ENCODE measurements at places on chromosomes 16 and 17.

DNA sequence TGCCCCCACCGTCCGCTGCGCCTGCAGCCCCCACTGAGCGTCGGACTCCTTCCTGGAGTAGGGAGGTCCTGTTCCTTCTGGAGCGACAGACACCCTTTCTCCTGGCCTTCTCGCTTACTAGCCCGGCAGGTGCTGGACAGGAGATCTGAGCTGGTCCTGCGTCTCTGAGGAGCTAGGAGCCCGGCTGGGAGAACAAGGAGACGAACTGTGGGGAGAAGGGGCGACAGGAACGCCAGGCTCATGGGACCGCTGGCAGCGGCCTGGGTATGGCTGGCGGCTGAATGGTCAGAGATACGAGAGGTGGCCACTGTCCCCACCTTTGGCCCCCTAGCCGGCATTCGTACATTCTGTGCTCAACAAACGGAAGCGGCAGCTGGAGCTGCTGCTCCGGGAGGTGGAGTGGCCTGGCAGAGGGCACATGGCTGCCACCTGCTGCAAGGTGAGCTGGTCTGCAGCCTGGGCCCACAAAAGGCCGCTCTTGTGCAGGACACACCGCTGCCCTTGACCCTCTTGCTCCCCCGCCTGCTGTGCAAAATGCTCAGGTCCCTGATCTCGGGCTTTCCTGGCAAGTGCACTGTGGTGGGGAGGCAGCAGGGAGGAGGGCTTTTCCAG lies 2066.7 kb downstream of the TP53TG3F start:
- no peak for DNase-seq

GRCh38 chr16:16045879-16046278 lies 96.5 kb downstream of the ABCC1 start:
- no peak for DNase-seq

- no peak for DNase-seq
Observed at GRCh38 chr17:40903129-40903847, 18.2 kb upstream of the KRT20 start.

- no peak for DNase-seq
Observed at GRCh38 chr16:57366544-57367040, 5.7 kb upstream of the CX3CL1 start.

GRCh38 chr17:80940171-80941123 lies 51.2 kb upstream of the CHMP6 start:
- no peak for DNase-seq

DNA sequence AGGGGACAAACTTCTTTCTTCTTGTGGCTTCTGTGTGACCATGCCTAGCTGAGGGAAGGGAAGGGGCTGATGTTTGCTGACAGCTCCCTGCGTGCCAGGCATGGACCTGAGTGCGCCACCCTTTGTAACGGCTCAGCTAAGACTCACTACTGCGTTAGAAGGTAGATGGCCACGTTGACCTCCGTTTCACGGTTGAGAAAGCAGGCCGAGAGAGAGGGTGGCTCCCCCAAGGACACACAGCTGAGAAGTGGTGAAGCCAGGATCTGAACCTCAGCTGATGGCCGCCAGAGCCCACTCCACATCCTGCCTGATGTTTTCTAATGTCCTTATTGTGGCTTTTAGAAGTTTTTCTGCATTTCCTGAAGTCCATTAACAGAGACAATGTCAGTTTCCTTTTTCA lies 45.1 kb downstream of the RGS9 start:
- no peak for DNase-seq

DNA sequence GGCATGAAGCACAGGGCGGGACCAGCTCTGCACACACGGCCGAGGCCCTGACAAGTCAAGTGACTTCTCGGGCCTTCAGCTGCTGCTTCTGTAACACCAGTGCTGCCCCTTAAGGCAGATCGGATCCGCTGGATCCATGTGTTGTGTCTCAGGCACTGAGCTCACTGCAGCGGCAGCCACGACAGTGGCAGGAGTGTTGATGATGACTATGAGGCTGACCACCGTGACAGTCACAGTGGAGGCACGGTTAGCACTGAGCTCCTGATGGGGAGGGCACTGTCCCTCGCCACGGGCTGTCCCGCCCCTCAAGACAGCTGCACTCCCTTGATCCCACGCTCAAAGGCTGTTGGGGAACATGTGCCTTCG lies 29.4 kb downstream of the PEMT start:
- no peak for DNase-seq

DNA sequence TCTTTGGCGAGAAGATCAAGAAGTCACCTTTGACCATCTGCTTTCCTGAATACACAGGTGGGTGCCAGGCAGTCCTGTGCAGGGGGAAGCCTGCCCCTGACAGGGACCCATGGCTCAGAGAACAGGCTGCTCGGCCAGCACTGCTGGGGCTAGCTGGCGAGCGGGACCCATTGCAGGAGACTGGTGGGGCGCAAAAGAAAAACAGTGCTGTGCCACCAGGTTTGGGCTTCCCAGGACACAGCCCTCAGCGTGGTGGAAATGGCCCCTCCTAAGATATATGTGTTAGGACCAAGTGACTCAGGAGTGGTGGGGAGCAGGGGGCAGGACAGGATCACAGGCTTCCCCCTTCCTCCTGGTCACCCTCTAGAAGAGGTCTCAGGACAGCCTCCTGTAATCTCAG lies 73.9 kb downstream of the AMFR start:
- no peak for DNase-seq

DNA sequence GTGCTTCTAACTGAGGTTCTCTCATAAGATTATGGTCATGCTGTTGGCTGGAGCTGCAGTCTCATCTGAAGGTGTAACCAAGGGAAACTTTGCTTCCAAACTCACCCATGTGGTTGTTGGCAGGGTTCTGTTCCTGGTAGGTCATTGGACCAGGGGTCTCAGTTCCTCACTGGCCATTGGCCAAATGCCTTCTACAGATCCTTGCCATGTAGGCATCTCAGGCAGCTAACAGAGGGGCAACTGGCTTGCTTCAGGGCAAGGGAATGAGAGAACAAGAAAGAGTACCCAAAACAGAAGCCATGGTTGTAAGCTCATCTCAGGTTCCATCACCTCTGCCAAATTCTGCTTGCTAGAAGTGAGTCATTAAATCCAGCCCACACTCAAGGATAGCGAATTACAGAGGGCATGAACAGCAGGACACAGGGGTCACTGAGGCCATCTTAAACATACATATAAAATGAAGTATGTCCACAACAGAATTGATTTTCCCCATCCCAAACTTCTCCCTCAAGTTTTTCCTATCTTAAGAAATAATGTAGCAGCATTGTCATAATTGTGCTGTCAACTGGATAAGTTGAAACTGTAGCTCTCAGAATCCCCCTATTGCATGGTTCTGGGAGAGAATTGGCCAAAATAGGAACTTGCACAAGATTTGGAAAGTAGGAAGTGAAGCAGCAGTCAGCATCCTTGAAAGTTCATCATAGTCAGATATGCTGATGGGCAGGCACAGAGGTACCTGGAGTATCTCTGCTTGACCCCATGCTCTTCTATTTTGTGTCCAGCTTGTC lies 42.4 kb upstream of the CES5A start:
- DNase-seq: no peak

DNA sequence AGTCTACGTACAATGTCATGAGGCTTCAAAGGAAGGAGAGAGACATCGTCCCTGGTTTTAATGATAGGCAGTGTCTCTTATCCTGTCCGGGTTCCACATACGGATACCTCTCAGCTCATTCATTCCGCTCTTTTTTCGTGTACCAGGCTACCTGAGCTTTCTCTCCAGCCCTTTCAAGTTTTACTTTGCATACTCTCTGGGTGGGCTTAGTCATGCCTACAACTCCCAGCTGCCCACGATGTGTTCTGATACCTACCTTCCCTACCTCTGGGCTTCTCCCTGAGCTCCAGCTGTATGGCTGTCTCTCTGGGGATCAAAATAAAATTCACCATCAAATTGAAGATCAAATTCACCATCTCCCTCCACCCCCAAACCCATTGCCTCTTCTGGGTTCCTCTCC lies 354.0 kb upstream of the EEF2KMT start:
- no peak for DNase-seq

GRCh38 chr17:32495359-32496231 lies 8.8 kb downstream of the CDK5R1 start:
- DNase-seq: no peak

- DNase-seq: no peak
Observed at GRCh38 chr17:67056746-67057490, 12.6 kb downstream of the CACNG1 start.

DNA sequence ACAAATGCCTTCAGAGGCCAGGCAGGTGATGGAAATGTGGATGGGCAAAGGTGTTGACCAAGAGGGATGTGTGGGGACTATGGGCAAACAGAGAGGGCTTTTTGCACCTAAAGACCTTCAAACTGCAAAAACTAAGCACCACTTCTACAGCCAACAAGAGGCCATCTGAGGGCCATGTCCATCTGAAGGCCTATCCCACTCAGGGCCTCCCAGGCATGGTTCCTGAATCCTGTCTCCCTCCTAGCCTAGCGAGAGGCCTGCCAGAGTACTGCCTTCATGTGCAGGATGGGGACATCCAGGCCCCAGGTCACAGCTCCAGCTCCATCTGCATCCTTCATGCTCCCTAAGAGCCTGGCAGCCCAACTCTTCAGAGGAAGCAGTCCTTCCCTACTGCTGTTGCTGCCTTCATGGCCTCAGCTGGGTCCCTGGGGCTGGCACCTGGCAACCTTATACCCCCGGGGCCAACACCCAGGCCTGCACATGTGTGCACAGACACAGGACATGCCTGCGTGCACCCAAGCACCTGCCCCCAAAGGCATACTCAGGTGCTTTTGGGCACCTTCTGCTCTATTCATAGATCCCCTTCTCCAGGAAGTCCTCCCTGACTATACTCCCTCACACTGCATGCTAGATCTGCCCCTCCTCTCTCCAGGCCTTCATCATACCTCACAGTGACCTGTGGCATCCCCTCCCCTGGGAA lies 95.2 kb downstream of the C16orf78 start:
- DNase-seq: no peak

- DNase-seq: no peak
Observed at GRCh38 chr16:86491640-86492023, 18.7 kb upstream of the FOXF1 start.

DNA sequence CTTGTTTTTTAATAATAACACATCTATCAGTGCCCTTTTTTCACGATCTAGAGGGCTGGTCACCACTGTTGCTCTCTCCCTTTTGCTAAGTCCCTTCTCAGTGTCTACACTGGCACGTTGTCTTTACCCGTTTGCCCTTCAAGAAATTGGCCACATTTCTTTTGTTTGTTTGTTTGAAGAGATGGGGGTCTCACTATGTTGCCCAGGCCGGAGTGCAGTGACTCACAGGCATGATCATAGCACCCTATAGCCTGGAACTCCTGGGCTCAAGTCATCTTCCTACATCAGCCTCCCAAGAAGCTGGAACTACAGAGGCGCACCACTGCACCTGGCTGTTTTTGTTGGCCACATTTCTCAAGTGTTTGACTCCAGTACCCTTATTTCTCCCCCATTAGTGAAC lies 138.0 kb upstream of the AXIN2 start:
- DNase-seq: no peak

DNA sequence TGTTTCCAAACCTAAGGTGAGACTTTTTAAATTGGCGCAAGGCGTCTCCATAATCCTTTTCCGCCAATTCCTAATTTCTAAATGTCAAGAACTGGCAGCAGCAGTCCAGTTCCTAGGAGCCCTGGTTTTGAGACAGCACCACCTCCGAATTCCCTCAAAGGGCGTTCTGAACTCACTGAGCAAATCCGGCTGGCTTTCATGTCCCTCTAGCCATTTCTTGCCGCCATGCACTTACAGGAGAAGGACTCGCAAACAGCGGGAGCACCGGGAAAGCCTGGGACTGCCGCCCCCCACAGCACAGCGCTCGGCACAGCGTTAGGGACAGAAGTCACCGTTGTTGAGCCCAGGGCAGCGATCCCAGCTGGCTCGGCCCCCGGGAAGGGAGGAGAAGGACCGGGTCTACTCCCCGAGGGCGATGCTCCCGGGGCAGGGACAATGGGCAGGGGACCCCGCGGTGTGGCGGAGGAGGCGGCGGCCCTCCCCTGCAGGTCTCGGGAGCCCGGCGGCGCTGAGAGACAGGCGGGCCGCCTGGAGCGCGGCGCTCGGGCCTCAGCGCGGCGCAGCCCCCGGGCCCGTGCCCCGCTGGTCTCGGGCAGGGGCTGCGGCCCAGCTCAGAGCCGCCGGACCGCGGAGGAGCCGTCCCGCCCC lies 545 bp downstream of the ARHGAP17 start:
- no peak for DNase-seq

DNA sequence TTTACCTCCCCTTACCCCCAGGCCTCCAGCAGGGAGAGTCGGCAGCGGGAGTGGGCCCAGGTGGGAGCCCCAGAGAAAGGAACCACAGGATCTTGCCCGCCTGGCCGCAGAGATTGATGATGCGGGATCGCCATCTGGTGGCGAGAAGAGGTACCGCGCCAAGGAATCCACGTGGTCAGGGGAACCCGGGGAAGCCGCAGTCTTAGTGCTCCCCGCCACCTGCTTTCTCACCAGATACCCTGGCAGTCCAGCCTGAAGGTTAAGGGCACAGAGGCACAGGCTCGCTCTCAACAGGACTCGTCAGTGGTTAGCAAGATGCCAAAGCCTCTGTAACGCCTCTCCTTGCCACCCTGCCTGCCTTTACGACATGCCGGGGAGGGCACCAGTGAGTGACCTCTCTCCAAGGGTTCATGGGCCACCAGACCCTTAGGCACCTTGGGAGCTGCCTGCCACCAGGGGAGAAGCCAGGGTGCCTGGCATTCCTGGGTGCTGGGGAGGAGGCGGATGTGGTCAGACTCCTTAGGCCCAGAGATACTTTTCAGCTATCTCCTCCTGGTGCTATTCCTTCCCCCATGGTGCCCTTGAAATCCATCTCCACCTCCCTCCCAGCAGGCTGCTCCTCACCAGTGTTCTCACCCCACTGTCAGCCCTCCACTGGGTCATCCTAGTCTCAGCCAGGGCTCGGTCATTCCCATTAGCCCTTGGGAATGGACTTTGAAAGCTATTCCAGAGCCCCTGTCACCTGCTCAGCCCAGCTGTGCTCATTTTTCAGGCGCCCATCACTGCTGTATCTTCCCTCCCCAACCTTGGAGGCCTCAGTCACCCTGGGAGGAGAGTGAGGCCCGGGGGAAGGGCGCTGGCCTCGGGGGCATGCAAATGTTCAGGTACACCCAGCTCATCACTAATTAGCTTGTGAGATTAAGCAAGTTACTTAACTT lies 5.5 kb upstream of the RHBDF2 start:
- no peak for DNase-seq

GRCh38 chr17:9467518-9467917 lies 108.1 kb downstream of the STX8 start:
- DNase-seq: no peak

GRCh38 chr17:65609749-65610148 lies 48.3 kb upstream of the AXIN2 start:
- no peak for DNase-seq

Measured in stromal cell of bone marrow (primary cell).